ENCODE measurements at places on chromosomes 16 and 17.
A peak's percentile ranks its signal among the peaks of the same experiment; 100 is the strongest.

DNA sequence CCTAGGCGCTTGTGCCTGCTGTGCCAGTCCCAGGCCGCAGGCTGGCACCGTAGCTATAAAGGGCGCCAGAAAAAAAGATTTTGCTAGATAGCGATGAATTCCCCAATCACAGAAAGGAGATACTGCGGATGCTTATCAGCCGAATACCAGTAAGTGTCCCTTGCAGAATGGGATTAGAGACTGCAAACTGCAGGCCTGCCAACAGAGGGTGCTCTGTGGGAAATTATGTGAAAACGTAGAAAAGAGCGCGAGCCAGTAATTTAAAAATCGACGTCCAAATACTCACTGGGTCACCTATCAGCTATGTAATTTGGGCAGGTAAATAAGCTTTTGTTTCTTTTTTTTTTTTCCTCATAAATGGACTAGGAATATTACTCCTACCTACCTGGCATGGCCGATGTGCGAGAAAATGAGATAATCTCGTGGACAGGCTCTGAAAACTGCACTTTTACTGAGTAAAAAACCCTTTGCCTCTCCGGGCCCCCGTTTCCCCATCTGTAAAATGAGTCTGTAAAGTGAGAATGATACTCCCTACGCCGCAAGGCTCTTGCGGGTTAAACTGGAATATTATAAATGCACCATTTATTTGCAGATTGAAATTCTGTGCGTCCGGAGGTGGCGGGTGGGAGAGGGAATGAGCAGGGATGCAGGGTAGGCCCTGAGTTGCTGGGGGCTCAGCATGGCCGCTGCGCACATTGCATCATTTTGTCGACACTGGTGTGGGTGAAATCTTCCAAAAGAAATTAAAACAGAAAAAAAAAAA, 1.2 kb upstream of the COG1 start:
- DNase-seq: peak; percentile 53

GRCh38 chr17:42531455-42532354, 4.3 kb upstream of the NAGLU start:
- peak; percentile 50 for DNase-seq

GRCh38 chr17:49315551-49316257, 46.3 kb downstream of the ZNF652 start:
- DNase-seq: peak; percentile 62

- no peak for DNase-seq
Observed at GRCh38 chr17:41919165-41919817, 540 bp upstream of the ACLY start.

GRCh38 chr17:2392252-2393173, 8.3 kb downstream of the MNT start:
- peak; percentile 98 for DNase-seq

GRCh38 chr16:11507991-11508390, 78.7 kb downstream of the LITAF start:
- no peak for DNase-seq

GRCh38 chr16:56686758-56687157, 4.5 kb downstream of the MT1X start:
- no peak for DNase-seq

- DNase-seq: no peak
Observed at GRCh38 chr16:85258629-85259028, 146.4 kb upstream of the CIBAR2 start.

- DNase-seq: no peak
Observed at GRCh38 chr16:56382901-56383355, 42.4 kb downstream of the AMFR start.

DNA sequence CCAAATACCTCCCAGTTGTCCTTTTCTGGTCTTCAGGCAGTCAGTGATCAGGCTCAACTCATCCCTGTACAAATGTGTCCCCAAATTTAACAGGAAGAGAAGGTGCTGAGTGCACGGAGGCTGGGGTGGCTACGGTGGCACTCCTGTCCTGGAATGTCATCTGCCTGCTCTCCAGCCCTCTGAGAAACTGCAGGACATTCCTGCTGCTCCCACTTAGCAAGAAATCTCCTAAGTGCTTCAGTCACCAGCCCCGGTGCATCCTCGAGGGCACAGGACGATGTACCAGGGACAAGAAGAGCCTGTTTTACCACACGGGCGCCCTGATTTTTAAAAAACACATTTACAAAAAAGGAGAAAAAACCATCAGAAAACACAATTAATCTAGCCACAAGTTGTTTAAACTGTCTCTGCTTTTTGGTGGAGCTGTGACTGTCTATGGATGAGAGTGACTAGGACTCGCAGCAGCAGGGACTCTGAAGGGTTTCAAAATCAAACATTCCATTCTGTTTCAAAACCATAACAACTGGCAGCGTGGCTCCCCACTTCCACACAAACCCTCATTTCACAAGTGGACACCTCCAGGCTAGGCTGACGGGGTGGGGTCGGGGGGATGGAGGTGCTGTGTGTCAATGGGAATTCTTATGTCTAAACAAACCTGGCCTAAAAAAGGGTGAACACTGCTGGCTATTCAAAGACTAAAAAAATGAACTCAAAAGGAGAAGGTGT, 65.3 kb upstream of the CNEP1R1 start:
- no peak for DNase-seq

GRCh38 chr17:47857551-47858455, 6.8 kb upstream of the SP6 start:
- no peak for DNase-seq

DNA sequence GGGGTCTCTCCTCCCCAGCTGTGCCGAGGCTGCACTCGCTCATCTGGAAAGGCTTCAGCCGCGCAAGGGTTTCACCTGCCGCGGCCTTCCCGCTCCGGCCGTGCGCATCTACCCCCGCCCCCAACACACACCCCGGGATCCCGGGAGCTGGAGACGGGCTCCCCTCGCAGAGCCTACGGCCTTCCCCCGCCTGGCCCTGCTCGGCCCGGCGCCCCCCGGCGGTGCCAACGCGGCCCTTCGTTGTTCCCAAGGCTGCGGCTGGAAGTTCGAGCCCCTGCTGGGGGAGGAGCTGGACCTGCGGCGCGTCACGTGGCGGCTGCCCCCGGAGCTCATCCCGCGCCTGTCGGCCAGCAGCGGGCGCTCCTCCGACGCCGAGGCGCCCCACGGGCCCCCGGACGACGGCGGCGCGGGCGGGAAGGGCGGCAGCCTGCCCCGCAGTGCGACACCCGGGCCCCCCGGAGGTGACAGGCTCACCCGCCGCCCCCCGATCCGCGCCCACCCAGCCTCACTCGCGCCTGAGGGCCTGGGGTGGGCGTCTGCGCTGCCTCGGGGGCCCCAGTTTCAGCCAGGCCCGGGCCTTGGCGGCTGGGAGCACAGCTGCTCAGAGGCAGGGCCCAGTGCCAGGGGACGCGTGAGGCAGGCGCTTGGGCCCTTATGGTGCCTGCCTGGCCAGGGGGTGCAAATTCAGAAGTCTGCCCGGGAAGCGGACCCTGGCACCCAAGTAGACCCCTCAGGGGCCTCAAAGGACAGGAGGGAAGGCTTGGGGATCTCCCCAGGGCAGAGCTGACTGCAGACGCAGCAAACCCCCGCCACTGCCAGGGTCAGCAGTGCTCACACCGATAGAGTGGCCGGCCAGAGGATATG, 11.2 kb downstream of the GALK1 start:
- DNase-seq: peak; percentile 61

GRCh38 chr17:51238255-51238887, 21.5 kb downstream of the MBTD1 start:
- DNase-seq: no peak

DNA sequence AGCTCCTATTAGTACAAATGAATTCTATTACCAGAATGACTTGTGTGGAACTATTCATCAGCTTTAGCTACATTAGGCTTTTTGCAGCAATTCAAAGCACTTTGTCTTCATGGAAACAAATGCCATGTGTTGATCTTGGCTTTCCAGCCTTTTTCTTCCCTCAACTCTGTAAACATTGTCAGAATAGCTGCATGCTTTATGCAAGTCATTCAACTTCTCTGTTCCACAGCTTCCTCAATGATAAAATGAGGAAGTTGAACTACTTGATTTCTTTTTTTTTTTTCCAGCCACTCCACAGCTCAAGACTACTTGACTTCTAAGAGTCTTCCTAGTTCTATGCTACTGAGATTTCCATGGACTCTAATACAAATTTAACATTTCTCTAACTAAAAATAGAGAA, 41.1 kb downstream of the KIAA0753 start:
- no peak for DNase-seq

DNA sequence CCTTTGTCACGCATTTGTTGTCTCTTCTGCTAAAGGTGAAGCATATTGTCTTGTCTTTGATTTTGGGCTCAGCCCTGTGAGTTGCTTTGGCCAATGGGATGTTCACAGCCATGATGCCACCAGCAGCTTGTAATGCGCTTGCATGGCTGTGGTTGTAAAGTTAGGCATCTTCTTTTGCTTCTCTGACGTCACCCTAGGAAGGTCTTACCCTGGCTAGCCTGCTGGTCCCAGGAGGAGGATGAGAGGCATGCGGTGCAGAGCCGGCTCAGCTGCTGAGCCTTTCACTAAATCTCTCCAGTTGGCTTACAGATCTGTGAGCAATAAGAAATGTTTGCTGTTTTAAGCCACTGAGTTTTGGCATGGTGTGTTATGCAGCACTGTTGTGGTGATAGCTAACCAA, 40.8 kb downstream of the IRX6 start:
- DNase-seq: no peak

DNA sequence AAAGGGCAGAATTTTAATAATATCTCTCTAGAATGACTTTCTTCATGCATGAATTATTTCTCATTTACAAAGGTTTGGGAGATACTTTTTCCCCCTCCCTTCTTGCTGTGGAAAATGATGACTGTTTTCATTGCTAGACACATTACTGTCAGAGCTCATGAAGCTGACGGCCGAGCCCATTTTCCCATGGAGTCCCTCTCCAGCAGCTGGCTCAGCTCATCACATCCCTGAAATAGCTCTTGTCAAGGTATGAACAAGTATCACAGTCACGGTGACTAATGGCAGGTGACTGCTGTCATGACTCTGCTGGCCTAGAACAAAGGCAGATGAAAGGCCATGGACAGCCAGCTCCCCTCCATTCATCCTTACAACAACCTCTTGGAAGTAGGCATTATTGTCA, 208.1 kb downstream of the ABCC12 start:
- no peak for DNase-seq

GRCh38 chr16:56615353-56615752, 7.0 kb downstream of the MT2A start:
- DNase-seq: no peak

DNA sequence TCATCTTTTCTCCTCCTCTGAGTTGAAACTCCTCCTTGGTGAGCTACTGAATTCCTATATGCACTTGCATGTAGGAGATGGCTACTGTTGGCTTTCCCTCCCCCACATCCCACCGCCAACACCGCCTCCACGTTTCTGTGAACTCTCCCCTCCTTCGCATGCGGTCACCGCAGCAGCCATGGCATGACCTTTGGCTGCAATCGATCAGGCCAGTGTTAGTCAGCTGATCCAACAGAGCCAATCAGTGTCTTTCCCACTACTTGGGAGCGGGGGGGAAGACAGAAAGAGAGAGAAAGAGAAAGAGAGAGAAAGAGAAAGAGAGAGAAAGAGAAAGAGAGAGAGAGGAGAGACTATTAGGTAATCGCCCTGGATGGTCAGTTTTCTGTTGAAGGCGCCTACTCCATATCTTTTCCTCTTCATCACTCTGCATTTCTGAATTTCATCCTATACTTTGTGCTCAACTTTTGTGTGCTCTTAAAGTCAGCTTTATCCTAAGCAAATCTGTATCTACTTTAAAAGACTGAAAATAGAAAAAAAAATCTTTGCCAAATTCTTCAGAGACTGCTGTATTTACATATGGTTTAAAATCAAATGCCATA, 22.7 kb downstream of the ASGR1 start:
- DNase-seq: no peak

- DNase-seq: no peak
Observed at GRCh38 chr17:12409082-12409481, 256.6 kb upstream of the MYOCD start.

- DNase-seq: no peak
Observed at GRCh38 chr17:29838961-29839360, 91.1 kb downstream of the SSH2 start.

DNA sequence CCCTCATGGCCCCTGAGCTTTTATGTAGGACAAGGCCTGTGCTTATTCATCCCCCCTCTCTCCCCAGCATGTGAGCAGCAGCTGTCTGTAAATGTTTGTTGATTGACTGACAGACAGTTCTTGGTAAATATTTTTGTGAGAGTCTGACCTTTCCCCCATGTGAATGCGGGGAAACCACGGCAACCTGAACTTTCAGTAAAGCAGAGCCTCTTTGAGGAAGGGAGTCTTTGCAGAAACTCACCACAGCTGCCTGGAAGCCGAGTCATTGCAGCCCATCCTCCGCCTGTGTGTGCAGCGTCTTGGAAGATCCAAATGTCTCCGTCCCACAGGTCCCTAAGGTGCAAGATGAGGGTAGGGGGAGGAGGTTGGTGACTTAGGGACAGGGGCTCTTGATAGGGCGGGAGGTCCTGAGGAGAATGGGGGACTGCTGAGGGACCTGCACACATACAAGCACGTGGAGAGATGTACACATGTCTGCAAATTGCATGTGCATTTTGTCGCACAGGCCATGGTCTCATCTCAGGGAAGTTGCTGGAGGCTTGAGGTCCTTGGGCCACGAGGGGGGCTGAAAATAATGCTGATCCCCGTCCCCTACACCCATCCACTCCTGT, 23.0 kb upstream of the IL21R start:
- DNase-seq: no peak

DNA sequence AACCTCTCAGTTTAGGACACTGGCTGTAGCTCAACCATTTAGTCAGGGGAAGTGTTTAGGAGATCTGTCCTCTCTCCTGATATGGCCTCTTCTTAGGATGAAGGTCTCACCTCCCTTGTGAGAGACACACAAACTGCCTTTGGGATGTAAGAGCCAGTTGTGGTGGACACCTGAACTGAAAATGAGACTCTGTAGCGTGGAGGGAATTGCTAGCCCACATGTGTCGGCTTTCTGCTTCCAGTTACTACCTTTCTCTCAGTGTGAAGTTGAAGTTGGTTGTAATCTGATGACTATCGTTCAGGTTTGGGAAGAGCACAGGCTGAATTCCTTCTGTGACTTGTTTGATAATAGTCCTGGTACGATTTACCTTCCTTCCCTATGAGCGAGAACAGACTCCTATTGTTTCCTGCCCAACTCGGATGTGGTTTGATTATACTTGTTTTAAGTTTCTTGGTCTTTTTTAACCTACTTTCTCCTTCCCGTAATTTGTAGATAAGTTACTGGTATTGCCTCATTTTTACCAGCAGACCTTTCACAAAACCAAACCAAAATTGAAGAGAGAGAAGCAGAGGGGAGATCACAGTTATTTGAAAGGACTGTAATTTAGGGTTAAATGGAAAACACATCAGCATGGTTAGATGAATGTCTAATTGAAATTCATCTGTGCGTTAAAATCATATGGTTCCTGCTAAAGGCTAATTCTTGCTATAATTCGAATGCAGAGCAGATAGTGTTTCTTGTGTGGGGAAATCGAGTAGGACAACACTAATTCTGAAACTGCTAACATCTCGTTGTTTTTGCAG, 43.2 kb downstream of the CLEC16A start:
- DNase-seq: no peak

- no peak for DNase-seq
Observed at GRCh38 chr17:78332991-78333390, 26.9 kb downstream of the SOCS3 start.

GRCh38 chr17:7932949-7933348, 943 bp downstream of the CNTROB start:
- DNase-seq: no peak

Data from T-helper 9 cell (primary cell).